CD4-positive, alpha-beta T cell treated with Interferon gamma for 1 hour (primary cell): ENCODE measurements at places on chromosomes 1 and 21.

DNA sequence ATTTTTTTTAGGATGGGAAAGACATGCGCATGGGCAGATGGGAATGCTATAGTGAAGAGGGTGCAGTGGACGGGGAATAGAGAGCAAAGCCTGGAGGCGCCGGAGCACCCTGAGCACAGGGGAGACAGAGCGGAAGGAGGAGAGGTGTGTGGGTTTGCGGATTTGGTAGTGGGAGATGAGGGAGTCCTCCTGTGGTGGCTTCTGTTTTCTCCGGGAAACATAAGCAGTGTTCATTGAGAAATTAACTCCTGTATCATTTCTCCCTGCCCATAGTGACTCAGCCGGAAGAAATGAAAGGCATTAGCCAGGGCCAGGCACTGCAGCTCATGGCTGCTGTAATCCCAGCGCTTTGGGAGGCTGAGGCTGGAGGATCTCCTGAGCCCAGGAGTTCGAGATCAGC is 4.7 kb upstream of the PTPRF start:
- no peak for DNase-seq

- no peak for DNase-seq
These were observed 52.8 kb upstream of the ADGRL4 start for GRCh38 chr1:79059341-79059740.

- DNase-seq: peak; percentile 20
These were observed 98.6 kb upstream of the LPGAT1 start for GRCh38 chr1:211928993-211929637.

DNA sequence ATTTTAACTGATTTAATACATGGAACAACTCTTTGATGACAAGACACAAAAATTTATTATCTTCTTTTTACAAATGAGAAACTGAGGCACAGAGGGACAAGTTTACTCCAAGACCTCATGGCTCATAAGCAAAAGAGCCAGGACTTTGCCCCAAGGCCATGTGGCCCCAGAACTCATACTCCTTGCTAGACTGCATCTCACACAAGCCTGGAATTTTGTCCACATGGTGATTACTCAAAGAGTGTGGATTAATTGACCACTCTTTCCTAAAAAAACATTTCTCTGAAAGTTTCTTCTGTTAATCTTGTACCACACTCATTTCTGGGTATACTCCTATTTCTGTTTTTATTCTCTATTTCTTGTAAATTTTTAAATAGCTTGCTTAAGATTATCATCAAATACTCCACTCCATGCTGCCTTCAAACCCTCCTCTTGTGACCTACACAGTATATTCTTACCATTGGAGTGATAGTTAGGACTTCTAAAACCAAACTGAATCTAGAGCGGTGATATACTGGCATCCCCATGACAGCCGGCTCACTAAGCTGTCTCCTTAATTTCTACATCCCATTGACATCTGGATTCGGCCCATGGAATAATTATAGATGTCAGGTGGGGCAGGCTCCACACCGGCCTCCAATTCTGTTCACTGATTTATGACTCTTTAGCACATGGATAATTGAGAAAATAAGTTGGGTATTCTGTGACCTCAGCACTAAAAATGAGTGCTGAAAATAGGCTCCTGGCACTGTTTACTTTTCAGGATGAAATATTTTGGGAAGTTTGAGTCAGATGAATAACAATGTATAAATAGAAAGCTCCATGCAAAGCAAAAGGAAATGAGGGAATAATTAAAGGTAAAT is 16.1 kb downstream of the RGS4 start:
- no peak for DNase-seq

- no peak for DNase-seq
These were observed 44.0 kb downstream of the TBX15 start for GRCh38 chr1:118944133-118944532.

DNA sequence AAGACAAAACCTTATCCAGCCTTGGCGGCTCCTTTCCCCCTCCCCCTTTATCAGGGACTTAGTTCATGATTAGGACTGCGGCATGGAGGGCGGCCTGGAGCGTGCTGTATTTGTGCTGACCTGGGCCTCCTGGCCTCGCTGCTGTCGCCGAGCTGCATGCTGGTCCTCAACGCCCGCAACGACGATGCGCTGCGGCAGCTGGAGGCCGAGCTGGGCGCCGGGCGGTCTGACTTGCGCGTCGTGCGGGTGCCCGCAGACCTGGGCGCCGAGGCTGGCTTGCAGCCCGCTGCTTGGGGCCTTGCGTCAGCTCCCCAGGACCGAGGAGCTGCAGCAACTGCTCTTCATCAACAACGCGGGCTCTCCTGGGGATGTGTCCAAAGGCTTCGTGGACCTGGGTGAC is 70.9 kb downstream of the TM2D1 start:
- no peak for DNase-seq

DNA sequence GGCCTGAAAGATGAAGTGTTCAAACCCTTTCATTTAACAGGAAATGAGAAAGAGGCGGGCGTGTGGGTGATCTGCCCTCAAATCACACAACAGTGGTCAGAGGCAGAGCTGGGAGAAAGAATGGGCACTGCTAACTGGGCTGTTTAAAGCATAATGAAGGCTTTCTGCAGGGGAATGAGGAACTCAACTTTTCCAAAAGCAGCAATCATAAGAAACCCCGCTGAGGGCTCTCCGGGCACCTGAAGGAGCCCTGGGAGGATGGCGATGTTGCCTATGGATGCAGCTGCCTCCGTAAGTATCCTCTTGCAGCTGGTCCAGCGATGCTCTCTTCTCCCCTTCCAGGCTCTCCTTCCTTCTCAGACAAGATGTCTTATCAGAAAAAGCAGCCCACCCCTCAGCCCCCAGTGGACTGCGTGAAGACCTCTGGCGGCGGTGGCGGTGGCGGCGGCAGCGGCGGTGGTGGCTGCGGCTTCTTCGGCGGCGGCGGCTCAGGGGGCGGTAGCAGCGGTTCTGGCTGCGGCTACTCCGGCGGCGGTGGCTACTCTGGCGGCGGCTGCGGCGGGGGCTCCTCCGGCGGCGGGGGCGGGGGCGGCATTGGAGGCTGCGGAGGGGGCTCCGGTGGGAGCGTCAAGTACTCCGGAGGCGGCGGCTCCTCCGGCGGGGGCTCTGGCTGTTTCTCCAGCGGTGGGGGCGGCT is 1.2 kb downstream of the LORICRIN start:
- DNase-seq: no peak

DNA sequence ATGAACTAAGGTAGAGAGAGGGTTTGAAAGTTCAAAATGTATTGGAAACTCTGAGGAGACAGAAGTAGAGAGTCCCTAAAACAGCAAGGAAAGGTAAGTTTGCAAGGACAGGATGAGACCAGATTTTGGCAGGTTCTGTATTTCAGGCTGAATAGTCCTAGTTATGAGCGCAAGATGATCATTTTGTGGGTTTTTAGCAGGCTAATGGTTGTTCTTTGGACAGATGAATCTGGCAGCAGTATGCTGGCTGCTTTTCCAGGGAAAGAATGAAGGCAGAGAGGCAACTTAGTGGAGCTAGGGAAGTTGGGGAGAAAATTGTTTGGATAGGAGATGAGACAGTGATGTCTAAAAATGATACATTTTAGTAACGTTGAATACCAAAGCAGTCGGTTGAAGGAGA is 243.5 kb upstream of the NRIP1 start:
- DNase-seq: no peak

GRCh38 chr1:107526524-107527198 is 385.8 kb downstream of the NTNG1 start:
- DNase-seq: no peak

- DNase-seq: no peak
These were observed 72.3 kb downstream of the MPZL1 start for GRCh38 chr1:167794043-167794442.

DNA sequence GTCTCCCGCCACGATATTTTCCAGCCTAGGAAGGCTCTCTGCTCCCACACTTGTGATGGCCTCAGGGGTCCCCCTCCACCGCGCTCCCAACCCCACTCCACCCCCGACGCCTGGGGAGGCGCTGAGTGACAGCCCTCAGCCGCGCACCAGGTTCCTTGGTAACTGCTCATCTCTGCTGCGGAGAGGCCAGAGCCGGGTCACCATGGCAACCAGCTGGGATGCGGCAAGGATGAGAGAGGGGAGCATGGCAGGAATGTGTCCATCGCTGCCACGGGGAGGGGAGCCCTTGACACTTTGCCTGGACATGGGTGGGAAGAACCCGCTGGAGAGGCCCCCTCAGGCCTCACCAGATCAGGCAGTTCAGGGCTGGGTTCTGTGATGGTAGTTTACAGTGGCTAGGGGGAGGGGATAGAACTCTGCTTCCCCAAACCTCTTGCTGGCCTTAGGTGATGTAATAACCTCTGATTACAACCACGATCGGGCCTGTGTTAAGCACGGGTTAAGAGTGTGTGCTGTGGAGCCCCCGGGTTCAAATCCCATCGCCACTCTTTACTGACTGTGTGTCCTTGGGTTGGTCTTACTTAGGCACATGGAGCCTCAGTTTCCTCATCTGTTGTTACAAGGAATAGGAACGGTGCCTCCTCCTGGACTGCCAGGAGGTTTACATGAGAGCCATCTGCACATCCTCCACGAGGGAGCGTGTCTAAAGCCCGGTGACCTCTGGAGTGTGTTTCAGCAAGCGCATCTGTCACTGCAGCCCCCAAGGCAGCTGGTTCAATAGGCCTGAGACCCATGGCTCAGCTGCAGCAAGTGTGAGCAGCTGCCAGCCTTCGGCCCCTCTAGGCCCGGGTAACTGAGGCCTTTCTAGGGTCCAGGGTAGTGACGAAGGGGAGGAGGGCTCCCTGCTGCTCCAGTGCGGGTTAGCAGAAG is 6.3 kb downstream of the KIF17 start:
- DNase-seq: no peak

DNA sequence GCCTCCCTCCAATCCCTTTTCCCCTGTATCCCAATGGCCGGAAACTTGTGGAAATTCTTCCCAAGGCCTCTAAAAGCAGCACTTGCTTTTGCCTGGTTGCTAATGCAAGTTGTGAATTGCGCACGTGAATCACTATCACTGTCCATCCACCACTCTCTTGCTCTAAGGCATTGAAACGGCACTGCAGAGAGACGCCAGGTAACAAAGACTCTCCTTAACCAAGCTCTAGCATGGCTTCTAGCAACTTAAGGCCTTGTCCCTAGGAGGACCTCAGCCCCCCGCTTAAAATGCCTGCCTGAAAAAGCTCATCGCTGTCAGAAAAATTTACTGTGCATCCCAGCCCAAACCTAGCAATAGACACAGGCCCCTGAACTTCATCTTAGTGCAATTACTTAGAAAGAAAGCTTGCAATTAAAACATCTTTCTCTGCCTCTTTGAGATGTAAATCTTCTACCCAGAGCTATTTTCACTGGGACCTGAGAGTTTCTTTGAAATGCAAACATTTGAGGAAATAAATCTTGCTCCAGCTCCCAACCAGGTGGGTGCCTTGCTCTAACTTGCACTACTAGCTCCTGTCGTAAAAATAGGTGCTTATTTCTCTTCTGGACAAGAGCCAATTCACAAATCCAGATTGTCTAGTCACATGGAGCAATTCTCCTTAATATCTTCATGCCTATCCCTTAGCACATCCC is 32.9 kb upstream of the ITLN2 start:
- DNase-seq: no peak

- no peak for DNase-seq
These were observed 29.2 kb downstream of the CEP104 start for GRCh38 chr1:3827813-3828307.

DNA sequence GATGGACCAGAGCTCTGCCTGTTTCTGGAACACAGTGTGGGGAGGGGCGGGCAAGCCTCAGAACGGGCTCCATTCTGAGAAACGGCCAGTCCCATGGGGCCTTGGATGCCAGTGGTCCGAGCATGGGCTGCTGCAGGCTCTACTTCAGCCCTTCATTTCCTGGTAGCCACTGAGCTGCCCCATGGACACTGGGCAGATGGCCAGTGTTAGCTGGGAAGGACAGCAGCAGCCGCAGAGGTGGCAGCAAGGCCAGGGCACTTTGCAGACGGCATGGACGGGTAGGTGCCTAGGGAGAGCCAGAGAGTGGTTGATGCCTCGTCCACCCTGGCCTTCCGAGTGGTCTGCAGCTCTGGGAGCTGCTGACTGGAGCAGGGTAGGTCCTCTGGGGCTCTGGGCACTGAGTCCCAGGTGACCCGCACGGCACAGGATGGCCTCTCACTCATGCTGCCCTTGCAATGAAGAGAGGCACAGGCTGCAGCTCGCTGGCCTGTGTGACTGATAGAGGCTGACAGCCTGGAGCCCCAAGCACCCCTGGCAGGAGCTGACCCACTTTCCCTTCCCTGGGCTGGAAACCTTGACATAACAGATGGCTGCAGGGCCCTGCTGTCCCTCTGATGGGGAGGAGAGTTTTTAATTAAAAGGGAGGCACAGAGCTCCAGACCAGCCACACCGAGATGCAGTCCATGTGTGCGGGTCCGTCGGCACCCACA is 87.7 kb upstream of the COL6A1 start:
- DNase-seq: no peak

DNA sequence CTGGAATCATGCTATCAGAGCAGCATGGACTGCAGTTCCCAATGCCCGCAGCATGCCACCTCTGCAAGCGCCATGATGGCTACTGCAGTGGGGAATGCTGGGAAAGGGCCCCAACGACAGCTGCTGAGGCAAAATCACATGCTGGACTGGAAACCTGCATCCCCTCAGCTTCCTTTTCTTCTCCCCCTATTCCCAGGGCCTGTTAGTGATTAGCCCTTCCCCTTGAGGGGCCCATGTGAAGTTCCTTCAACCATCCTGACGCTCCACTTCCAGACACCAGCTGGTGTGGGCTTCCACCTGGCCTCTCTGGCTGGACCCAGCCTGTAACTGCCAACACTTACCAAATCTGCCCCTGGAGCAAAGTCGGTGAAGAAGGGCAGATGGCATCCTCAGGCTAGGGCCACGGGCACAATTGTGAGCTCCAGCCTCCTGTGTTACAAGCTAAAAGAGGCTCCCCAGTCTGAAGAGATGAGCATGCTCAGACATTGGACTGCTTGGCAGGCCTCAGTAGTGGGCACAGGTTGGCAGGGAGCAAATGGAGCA is 22.1 kb upstream of the SDC3 start:
- no peak for DNase-seq

DNA sequence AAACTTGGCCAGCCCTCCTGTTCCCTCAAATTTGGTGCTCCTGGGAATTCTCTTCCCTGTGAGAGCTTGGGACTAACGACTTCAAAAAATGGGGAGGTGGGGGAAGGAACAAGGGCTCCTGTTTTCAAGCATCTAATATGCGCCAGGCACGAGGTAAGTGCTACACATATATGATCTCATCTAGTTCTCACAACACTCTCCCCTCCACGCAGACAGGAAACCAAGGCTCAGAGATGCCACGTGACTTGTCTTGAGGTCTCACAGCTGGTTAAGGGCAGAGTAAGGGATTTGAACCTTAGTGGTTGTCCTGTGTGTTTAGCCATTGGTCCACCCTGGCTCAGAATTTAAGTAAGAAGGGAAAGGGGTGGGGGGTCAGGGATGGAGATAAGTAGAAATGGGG is 125.9 kb downstream of the DMRTB1 start:
- DNase-seq: peak; percentile 59

DNA sequence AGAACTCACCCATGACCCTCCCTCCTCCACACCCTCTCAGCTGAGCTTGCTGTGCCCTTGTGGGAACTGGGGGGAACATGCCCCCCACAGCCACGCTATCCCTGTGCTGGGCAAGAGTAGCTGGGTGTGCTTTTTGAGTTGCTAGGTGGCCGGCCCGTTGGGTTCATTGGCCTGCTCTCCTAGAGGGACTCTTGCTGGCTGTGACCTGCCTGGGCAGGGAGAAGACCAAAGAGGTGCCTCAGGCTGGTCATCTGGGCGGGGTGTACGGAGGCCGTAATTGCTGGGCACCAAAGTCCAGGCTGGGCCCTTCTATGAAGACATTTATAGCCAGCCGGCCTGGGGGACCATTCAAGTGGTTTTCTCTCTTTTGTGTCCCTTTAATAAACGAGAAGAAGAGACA is 138.3 kb upstream of the ZBTB40 start:
- DNase-seq: no peak

- DNase-seq: no peak
These were observed 254.0 kb upstream of the RUNX1 start for GRCh38 chr21:35303085-35303484.
